ENCODE measurements at places on chromosomes 7 and 10.
A peak's percentile ranks its signal among the peaks of the same experiment; 100 is the strongest.

GRCh38 chr7:40979296-40979695, 723.6 kb downstream of the INHBA start:
- no peak for DNase-seq

DNA sequence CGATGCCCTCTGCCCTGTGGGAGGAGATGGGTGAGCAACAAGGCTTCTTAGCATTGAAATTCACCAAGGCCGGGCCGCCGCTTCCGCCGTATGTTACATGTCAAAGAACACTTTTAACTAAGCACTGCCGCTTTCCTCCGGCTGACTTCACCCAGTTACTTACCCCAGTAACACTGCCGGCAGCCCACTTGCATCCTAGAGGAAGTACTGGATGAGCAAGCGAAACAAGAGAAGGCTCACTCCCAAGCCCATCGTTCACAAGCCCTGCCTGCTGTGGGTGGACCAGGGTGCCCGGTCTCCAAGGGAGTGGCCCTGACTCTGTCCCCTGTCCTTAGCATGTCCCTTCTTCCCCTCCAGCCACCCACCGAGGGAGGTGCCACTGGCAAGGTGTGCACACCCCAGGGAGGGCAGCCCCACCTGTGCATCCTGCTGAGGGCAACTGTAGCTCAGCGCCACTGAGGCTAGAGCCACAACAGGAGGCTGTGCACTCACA, 73.1 kb upstream of the EBF3 start:
- DNase-seq, result no peak

DNA sequence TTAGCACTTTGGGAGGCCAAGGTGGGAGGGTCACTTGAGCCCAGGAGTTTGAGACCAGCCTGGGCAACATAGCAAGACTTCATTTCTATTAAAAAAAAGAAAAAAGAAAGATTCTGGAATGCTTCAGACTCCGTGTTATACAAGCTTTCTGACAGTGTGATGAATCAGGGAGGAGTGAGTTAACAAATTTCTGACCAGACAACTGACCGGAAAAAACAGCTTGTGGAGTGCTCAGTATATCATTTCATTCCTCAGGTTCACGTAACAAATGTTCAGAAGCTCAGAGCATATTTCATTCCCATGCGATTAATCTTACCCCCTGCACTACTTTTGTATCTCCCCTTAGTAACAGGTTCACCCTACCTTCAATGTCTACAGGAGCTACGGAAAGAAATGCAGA, 28.6 kb upstream of the TNPO3 start:
- DNase-seq, result no peak

- DNase-seq, result no peak
Observed at GRCh38 chr10:131785121-131785460, 115.7 kb upstream of the PPP2R2D start.

- no peak for DNase-seq
Observed at GRCh38 chr10:31977440-31978155, 49.0 kb upstream of the ARHGAP12 start.

DNA sequence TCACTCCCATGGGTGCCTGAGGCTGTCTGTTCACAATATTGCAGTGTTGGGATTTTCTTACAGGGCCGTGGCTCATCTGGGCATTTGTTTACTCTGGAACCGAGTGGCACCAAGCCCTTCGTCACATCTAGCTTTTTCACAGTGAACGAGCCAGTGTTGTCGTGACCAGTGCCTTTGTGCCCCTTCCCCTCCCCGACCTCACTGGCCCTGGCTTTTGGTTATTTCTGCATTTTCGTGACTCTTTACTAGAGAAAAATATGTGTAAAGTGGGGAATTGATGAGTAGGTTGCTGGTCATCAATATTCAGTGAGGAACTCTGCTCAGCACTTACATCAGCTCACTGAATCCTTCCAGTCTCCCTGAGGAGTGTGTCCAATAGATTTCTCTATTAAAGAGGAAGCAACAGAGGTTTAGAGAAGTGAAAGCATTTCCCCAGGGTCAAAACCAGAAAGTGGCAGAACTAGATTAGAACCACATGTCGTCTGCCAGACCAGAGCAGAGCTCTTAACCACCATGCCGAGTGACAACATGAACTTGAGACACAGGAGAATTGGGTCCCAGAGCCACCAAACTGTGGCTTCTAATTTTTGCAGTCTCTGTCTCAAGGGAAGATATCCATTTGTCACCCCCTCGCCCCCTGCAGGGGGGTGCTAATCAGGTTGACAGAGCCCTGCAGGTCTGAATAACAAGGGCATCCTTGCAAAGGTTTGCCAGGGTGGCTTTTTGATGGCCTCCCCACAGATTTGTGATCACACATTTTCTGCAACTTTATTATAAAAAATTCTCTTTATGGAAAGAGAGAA, 125.3 kb downstream of the CHN2 start:
- no peak for DNase-seq

DNA sequence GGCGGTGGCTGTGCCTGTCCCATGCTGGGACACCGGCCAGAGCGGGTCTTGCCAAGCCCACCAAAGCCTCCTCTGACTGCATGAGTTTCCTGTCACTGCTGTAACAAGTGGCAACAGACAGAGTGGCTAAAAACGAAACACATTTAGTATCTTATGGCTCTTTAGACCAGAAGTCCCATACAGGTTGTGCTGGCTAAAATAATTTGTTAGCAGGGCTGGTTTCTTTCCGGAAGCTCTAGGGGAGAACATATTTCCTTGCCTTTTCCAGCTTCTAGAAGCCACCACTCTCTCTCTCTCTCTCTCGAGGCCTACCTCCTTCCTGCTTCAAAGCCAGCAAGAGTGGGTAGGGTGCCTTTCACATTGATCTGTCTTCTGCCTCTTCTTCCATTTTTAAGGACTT, 171.6 kb upstream of the PLPP4 start:
- no peak for DNase-seq

DNA sequence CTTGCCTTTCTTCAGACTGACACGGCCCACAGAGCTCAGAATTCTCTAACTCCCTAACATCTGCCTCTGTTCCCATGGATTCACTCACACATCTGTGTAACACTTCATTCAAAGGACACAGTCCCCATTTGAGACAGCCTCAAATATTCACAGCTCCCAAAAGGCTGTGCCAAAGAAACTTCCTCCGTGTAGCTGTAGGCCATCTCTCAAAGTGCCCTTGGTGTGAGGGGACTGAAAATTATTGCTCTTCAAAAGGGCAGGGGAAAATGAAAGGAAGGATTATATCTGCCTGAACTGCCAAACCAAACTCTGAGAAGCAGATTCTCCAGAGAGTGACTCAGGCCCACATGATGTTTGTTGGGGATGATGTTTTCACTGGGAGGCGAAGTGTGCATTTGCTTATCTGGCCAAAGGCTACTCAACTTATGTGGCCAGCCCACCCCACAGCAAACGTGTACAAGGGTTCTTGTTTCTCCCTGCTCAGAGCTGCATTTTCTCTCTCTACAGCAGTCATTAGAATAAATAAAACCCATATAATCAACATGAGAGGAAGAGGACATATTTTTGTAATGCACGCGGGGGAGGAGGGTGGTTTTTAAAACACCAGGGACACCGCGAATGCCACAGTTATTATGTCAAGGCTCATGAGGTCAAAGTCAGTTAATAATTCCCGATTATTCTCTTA, 302.4 kb upstream of the NFE2L3 start:
- no peak for DNase-seq

- DNase-seq, result no peak
Observed at GRCh38 chr7:38594949-38595348, 36.2 kb downstream of the AMPH start.

GRCh38 chr10:69716711-69717560, 84.8 kb upstream of the COL13A1 start:
- DNase-seq, result peak; percentile 30

GRCh38 chr10:86630079-86630478, 24.3 kb upstream of the OPN4 start:
- no peak for DNase-seq

DNA sequence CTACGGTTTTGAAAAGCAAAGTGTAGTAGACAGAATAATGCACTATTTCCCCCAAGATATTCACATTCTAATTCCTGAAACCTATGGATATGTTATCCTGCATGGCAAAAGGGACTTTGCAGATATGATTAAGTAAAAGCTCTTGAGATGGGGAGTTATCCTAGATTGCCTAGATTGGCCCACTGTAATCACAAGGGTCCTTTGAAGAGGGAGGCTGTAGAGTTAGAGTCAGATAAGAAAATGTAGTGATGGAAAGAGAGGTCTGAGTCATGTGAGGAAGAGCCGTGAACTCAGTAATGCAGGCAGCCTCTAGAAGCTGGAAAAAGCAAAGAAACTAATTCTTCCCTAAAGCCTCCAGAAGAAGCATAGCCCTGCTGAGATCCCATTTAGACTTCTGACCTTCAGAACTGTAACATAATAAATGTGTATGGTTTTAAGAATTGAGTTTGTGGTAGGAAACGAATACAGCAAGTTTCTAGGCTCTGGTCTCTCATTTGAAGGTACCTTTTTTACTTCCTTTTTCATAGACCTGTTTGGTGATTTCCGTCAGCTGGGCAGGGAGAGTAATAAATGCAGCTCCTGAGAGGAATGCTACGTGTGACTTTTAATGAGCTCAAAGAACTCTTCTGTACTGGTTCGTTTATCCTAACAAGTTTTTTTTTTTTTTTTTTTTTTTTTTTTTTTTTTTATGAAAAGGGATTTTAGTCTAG, 41.9 kb upstream of the NXPH1 start:
- no peak for DNase-seq

DNA sequence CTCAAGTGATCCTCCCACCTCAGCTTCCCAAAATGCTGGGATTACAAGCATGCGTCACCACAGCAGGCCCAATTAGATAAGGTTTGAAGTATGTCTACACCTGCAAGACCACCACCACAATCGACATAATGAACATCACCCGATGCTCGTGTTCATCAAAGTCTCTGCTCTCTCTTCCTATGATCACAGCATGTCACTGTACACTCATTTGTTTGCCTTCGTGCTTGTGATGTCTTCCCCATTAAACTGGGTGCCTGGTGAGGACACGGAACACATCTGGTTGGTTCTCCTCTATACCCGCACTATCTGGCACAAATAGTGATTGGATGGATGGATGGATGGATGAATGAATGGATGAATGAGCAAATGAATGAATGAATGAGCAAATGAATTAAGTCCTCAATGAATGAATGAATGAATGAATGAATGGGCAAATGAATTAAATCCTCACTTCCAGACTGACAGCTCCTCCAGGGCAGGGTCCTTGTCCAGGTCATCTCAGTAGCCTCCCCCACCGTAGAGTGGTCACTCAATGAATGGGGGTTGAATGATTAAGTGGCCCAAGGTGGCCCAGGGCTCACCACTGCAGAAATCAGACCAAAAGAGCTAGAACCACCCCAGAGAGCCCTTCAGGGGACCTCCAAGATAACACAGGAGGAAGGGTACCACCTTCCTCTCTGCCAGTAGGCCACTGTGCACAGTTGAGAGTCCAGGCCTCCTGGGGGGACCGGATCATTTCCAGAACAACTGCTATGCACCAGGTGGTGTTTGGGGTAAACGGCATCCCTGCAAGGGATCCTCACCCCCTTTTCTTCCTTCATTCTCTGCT, 101.9 kb upstream of the TNRC18 start:
- no peak for DNase-seq

GRCh38 chr10:112821663-112822062, 128.4 kb upstream of the TCF7L2 start:
- DNase-seq, result no peak

GRCh38 chr10:24180891-24181290, 28.0 kb upstream of the KIAA1217 start:
- DNase-seq, result no peak

DNA sequence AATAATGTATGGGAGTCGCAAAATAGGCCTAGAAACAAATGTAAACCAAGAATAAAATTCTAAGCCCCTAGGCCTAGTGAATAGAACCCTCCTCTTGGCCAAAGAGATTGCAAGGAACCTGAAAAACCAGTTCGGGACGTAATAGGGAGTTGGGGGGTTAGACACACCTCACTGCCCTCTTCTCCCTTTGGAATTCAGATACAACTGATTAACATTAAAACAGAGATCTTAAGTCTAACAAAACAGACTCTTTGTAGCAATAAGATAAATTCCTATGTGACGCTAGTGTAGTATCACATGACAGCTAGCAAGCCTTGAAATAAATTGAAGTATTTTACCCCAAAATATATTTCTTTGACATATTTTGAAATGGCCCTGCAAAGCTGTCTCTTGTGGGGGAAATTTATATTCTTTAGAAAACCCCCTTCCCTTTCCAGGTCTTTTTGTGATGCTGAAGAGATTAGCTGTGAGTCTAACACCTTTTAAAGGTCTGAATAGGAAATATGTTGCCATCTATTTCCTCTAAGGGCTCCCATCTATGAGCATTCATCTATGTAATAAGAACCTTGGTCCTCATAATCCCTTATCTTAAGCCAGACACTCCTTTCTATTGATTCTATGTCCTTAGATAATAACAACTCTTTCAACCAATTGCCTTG, 623.4 kb upstream of the NRG3 start:
- DNase-seq, result no peak

- no peak for DNase-seq
Observed at GRCh38 chr7:92670204-92670851, 80.1 kb upstream of the FAM133B start.

DNA sequence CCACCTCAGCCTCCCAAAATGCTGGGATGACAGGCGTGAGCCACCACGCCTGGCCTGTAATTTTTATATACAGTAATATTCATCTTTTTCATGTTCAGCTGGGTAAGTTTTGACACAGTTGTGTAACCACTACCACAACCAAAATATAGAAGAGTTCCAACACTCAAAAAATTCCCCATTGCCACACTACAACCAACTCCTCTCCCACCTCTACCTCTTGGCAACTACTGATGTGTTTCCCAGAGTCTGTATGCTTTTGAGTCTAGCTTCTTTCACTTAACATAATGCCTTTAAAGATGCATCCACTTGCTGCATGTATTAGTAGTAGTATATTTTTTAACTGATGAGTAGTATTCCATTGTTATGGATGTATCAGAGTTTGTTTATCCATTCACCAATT, 90.7 kb downstream of the SRPK2 start:
- no peak for DNase-seq

- DNase-seq, result no peak
Observed at GRCh38 chr10:131201741-131202515, 109.6 kb downstream of the TCERG1L start.

GRCh38 chr7:8109196-8110022, 140.8 kb downstream of the GLCCI1 start:
- DNase-seq, result no peak

GRCh38 chr10:126686268-126686667, 15.8 kb upstream of the C10orf90 start:
- DNase-seq, result no peak

DNA sequence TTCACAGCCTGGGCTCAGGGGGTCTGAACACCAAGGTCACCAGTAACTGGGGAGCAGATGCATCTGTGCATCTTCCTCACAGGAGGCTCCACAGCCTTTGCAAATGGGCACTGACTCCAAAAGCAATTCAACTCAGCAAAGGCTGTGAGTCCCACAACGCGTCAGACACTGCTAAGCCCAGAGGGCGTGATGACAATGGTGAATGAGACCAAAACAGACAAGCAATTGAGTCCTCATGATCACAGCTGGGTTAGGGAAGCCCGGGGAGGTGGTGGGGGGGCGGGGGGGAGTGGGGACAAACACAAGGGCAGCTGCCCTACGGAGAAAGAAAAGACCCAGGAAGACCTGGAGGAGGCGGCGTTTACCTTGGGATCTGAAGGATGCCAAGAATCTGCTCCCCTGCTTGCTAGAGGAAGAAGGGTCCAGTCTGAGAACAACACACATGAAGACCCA, 61.6 kb upstream of the RNF32 start:
- no peak for DNase-seq

All from activated naive CD4-positive, alpha-beta T cell (primary cell).